ENCODE measurements at places on chromosomes 1 and 21.

DNA sequence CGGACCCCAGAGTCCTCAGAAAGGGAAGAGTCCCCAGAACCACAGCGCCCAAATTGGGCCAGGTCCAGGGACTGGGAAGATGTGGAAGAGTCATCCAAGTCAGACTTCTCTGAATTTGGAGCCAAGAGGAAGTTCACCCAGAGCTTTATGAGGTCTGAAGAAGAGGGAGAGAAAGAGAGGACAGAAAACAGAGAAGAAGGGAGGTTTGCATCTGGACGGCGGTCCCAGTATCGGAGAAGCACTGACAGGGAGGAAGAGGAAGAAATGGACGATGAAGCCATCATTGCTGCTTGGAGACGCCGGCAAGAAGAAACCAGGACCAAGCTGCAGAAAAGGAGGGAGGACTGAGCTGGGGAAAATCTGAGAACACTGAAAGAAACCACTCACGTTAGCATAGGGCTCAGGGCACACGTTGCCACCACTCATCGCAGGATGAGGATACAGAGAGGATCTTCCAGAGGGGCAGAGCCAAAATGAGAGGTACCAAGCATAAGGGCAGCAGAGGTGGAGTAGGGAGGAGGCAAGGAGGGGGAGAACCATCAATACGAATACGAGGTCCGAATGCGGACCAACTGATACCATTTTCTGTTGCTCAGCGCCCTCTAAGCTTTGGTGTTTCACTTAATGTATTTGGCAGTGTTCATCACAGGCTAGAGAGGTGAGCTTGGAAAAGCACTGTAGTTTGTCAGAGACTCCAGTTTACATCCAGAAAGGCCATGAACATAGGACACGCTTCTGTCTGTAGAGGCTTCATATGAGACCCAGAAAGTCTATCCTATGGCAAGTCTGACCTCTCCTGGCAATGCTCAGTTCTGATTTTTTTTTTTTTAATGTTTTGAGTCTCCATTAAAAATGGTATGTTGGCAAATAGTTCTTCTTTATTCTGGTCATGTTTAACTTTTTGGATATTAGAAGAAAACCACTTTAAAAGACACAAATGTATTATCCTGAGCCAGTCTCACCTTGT, 34.7 kb downstream of the STYXL2 start:
- DNase-seq, result no peak

- no peak for DNase-seq
Measured at GRCh38 chr1:248792342-248792741, 33.4 kb downstream of the SH3BP5L start.

- DNase-seq, result no peak
Measured at GRCh38 chr1:57106296-57106695, 140.5 kb upstream of the C8B start.

- DNase-seq, result no peak
Measured at GRCh38 chr21:44350773-44351481, 2.5 kb upstream of the TRPM2 start.

DNA sequence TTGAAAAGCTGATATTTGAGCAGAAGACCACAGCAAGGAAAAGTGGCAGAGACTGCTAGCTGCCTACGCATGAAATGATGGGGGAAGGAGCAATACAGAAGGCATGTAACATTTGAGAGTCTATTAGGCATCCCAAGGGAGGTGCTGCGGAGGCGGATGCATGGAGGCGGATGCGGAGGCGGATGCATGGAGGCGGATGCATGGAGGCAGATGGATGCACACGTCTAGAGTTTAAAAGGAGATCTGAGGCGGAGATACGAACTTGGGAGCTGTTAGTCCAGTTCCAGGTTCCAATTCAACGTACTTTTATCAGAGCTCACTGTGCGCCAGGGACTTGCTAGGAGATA, 744 bp upstream of the DDX20 start:
- peak; percentile 56 for DNase-seq

DNA sequence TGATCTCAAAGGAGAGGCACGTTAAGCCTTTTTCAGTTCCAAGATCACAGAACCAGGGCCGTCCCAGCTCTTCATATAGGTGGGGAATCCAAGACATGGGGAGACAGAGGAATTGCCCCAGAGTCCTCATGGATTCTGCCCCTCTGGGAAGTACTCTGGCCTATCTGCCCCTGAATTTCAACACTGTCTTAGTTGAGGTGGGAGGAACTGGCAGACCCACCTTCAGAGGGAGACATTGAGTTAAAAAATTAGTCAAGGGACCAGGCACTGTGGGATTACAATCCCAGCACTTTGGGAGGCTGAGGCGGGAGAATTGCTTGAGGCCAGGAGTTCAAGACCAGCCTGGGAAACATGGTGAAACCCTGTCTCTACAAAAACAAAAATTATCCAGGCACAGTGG, 2.1 kb upstream of the KNCN start:
- peak; percentile 43 for DNase-seq

GRCh38 chr1:192628396-192629057, 7.4 kb upstream of the RGS13 start:
- no peak for DNase-seq

DNA sequence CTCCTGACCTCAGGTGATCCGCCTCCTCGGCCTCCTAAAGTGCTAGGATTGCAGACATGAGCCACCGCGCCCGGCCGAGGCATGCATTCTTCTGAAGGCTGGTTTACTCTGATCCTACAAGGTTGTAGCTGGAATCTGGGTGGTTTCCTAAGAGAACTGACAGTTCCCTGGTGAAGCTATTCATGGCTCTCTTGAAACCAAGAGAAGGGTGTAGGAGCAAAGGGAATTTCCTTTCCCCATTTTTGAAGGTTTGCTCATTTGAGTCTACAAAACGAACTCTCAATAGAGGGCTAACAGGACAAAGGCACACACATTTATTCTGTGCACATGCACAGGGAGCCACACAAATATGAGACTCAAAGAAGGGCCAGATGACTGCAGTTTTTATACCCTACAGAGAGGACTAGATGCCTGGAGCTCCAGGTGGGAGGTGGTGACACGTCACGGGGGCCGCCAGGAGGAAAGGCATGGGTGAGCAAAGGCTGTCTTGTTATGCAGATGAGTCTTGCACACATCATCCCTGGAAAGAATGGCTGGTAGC, 49.5 kb upstream of the ERRFI1 start:
- no peak for DNase-seq

- peak; percentile 33 for DNase-seq
Measured at GRCh38 chr1:16922885-16923431, 1.2 kb downstream of the CROCC start.

DNA sequence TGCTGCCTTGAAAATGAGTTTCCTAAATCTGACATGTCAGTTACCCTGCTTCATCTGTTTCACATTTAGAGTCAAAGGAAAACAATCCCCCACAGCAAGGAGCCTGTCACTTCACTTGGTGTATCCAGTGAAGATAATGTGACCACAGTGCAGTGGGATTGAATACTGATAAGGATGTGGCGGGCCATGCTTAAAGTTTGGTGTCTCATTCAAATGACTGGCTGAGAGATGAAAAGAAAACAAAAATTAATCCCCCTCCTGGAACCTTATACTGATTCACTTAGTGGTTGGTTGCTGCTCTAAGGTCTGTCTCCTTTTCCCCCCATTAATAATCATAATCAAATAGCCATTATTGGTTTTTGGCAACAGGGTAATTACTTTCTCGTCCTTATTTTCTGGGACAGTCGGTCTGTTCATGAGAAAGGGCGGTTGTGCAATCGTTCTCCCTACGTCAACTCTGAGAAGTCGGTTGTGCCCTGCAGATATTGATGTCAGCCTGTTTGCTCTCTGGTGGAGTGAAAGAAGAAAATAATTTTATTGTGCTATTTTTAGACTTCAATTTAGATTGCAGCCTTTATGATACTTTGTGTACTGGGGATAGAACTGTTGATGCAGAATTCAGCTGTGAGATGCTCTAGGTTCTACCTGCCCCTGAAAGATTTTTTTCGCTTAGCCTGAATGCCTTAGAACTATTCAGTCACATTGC, 360.2 kb downstream of the DISC1 start:
- DNase-seq, result no peak

- no peak for DNase-seq
Measured at GRCh38 chr1:154342836-154343472, 17.6 kb downstream of the ATP8B2 start.

DNA sequence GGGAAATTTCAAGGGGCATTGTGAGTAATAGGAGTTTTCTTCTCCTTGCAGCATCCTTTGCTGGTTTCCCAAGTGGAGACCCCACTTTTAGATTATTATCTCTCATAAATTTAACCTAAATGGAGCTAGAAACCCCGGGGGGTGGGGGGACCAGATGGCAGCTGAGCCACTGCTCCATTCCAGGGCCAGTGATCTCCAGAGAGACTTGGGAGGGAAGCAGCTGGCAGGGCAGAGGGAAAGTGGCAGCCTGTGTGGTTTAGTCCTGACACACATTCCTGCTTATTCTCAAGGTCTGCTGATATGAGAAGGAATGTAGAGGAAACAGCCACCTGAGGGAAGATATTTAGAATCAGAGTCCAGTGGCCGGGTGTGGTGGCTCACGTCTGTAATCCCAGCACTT, 16.3 kb downstream of the PCP4L1 start:
- no peak for DNase-seq

GRCh38 chr1:56509713-56510641, 69.4 kb downstream of the PLPP3 start:
- DNase-seq, result peak; percentile 44

DNA sequence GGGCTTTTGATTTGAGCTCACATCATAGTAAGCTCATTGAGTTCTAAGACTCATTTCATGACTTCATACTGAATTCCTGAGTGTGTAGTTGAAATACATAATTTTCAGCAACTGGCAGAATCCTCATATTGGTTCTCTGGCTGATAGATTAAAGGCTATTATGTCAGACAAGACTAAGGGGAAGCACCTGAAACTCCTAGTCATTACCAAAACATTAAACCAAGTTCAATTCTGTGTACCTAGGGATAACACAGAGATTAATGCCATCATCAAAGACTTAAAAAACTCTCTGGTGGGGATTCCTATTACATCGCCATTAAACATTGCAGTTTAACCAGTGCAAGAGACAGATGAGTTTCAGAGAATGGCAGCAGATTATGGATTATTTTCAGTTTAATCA, 339.1 kb downstream of the PTPRC start:
- no peak for DNase-seq

- peak; percentile 39 for DNase-seq
Measured at GRCh38 chr1:109821221-109821669, 57.5 kb upstream of the EPS8L3 start.

GRCh38 chr1:111422546-111423391, 4.8 kb downstream of the OVGP1 start:
- no peak for DNase-seq

DNA sequence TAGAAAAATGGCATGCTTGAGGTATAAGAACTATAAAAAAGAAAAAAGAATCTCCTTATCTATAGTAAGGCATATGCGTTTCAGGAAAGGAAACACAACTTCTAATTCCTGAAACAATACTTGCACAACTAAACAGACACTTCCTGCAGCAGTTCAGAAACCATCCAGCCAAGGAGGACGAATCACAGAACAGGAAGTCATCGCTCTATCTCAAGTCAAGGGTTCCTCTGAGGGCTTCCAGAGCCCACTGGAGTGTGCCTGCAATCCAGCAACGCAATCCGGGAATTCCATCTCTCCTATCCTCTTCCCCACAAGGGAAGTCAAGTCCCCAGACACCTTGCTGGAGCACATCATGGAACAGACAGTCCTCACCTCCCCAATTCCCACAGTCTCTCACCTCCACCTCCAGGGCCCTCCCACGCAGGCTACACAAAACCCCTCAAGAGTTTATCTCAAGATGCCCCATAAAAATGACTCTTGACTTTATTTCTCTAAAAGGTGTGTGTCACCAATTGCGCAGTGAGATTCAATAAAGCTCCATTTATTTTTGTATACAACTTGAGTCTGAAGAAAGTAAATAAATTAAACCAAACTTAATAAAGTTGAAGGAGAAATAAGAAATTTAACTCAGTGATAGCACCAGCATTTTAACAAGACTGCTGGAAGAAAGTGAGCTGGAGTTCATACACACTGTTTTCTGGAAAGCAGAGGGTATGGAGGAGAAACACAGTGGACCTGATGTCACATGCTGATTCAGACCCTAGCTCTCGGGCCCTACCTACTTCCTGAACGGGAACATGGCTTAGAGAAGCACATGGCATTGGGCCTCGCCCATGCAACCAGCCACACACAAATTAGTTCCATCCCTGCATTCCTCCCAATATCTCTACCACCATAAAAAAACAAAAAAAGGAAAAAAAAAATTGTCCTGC, 39.9 kb downstream of the SIPA1L2 start:
- DNase-seq, result no peak

GRCh38 chr1:20729155-20729931, 3.2 kb downstream of the SH2D5 start:
- no peak for DNase-seq

DNA sequence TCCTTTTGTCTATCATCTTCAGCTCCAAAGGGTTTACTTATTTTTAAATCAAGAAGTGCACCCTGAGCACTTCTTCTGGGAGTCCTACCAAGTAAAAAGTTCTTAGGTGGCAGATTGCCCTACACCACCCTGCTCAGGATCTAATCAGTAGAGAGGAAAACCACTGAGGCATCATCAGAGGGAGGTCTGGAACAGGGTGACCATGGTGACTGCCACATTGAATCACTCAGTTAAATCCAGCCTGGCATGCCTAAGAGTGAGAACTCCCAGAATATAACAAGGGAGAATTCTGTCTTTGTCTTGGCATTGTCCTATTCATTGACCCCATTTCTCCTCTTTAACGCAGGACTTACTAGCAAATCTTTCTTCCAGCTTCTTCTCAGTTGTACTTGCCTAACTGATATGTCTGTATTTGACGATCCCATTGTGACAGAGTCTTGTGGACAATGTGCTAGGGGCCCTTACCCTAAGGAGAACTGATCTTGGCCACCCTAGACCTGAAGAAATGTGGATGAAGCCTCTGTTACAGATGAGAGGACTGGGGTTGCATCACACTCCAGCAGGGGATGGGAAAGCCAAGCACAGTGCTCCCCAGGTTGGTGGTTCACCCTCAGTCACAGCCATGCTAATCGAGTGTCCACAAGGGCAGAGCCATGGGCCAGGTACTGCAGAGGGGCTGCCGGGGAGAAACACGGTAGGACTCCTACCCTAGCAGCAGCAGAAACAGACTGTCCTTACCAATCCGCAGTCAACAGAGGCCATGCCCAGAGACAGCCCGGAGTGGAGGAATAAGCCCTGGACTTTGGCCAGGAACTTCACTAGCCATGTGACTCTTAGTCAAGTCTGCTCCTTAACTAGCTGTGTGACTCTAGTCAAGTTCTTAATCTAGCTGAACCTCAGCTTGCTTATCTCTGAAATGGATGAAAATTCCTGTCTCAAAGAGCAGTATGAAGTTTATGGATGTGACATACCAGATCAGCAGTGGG, 15.4 kb downstream of the PKP1 start:
- DNase-seq, result no peak

DNA sequence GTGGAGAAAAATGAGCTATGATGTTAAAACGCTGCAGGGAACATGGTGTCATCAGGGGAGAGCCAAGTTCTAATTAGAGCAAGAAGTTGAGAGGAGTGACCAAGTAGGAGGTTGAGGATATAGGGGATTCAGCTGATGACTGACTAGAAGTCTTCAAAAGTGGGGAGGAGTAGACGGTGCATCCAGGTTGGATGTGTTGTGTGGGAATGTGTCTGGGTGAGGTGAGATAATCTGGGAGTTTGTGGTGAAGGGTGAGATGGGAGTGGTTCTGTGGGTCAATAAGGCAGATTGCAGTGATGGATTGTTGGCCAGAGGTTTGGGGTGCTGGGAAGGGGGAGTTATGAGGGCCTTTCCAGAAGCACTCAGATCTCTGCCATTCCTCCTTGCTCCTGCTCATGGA, 72.0 kb upstream of the IRF2BP2 start:
- DNase-seq, result no peak

GRCh38 chr1:154157520-154158306, 2.8 kb upstream of the NUP210L start:
- peak; percentile 89 for DNase-seq

- DNase-seq, result no peak
Measured at GRCh38 chr1:159902541-159902940, 2.6 kb upstream of the CFAP45 start.

- DNase-seq, result no peak
Measured at GRCh38 chr1:158371188-158371953, 17.7 kb downstream of the CD1E start.
